ENCODE measurements at places on chromosomes 16 and 17. TPM values are rescaled to one million over a fixed set of nuclear protein-coding genes. Genes with fewer than 3 reads are reported as not detected.
A peak's percentile ranks its signal among the peaks of the same experiment; 100 is the strongest.

Gene HOXB1
- total RNA-seq, result not detected

- no peaks in the 10 kb centered on the region for H3K4me1 ChIP-seq
- no peaks in the 10 kb centered on the region for H3K27me3 ChIP-seq
- no peak for DNase-seq
Measured at GRCh38 chr17:53032861-53033271, 789.9 kb upstream of the KIF2B start.

Gene B4GALNT2
- total RNA-seq, result 0.17 TPM

Gene AATK
- 47.5 TPM for total RNA-seq

Gene ZNF821
- total RNA-seq, result 6.5 TPM

DNA sequence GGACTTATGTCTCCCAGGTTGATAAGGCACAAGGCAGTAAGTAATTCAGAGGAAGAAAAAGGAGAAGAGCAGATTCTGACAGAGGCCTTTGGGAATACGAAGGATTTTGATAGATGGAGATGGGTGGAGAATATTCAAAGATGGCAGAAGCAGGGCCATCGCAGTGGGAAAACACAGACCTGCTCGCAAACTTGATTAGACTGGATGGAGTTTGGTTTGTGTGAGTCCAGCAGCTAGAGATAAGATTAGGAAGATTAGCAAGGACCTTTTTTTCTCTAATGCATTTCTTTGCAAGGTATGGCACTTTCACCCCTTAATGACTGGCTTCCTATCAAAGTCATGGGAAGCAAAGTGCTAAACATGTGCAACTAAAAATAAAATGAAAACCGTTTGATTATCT is 196.7 kb downstream of the FTO start:
- no peak overlapping the region for H3K4me3 ChIP-seq
- no peaks in the 10 kb centered on the region for H3K27me3 ChIP-seq
- no peak overlapping the region for H3K27ac ChIP-seq
- no peaks in the 10 kb centered on the region for H3K36me3 ChIP-seq
- peaks cover 6% of the 10 kb centered on the region for H3K4me1 ChIP-seq

Gene ARL5C
- total RNA-seq, result not detected

- no peaks in the 10 kb centered on the region for H3K27me3 ChIP-seq
- peaks cover 67% of the 10 kb centered on the region for H3K36me3 ChIP-seq
- H3K4me1 ChIP-seq, result peaks cover 79% of the 10 kb centered on the region
- peak overlapping the region; percentile 89 for H3K27ac ChIP-seq
- DNase-seq, result peak; percentile 91
Measured at GRCh38 chr17:64326420-64327054, 63.5 kb upstream of the TEX2 start.

Gene MT3
- total RNA-seq, result not detected

Gene ABCC12
- total RNA-seq, result not detected

DNA sequence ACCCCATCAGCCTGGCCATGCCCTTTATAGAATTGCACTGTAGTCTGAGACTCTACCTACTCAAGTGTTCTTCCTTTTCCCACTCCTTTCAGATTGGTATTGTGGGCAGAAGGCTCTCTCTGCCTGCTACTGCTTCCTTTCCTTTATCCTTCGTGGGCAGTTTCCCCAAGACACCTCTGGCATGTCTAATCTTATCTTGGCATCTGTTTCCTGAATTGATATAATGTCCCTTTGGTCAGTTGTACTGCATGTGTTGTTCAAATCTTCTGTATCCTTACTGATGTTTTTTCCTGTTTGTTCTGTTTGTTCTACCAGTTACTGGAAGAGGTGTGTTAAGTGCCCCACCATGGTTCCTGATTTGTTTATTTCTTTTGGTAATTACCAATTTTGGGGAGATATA is 29.5 kb upstream of the MSI2 start:
- H3K27ac ChIP-seq, result no peak overlapping the region
- no peaks in the 10 kb centered on the region for H3K4me1 ChIP-seq
- DNase-seq, result no peak
- H3K4me3 ChIP-seq, result no peak overlapping the region
- no peaks in the 10 kb centered on the region for H3K27me3 ChIP-seq

DNA sequence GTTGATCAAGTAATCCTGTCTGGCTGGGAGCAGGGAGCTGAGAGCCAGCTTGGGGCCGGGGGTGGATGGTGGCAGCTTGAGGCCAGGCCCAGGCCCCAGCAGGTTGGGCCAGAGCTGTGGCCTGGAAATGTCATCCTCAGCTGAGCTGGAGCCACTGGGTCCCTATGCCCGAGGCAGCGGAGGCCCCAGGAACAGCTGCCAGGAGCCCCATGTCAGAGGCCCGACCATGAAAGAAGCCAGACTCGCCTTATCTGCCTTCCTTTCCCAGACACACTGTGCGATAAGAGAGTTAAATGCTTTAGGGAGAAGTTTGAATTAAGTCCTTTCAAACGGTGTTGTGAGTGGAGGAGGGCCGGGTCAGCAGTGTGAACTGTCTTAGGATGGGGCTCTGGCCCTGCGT is 3.5 kb downstream of the SMTNL2 start:
- no peak for DNase-seq
- H3K36me3 ChIP-seq, result no peaks in the 10 kb centered on the region
- H3K27ac ChIP-seq, result peak overlapping the region; percentile 54
- H3K4me3 ChIP-seq, result no peak overlapping the region
- peaks cover 13% of the 10 kb centered on the region for H3K4me1 ChIP-seq

DNA sequence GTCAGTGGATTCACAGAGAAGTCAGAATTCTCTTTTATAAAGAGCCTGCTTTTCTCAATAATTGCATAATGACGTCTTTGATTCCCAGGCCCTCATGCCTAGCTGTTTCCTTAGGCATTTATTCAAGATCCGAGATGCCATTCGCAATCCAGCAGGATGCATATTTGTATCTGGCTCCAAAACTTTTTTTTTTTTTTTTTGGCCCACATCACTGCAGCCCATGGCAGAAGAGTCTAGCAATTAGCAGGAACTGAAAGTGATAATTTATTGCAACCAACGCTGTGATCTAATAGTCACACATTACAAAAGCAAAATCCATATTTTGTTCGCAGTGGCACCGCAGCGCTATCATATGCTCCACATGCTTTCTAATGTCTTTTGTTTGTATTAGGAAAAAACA is 503.4 kb downstream of the MAF start:
- H3K4me1 ChIP-seq, result no peaks in the 10 kb centered on the region
- no peak overlapping the region for H3K27ac ChIP-seq
- H3K36me3 ChIP-seq, result no peaks in the 10 kb centered on the region
- H3K4me3 ChIP-seq, result no peak overlapping the region
- no peak for DNase-seq

Gene SLC7A6OS
- total RNA-seq, result 9.9 TPM

GRCh38 chr17:44677136-44677535 is 12.4 kb downstream of the CCDC43 start:
- no peak for DNase-seq
- H3K4me3 ChIP-seq, result no peak overlapping the region
- no peaks in the 10 kb centered on the region for H3K27me3 ChIP-seq
- H3K4me1 ChIP-seq, result no peaks in the 10 kb centered on the region
- peaks cover 43% of the 10 kb centered on the region for H3K36me3 ChIP-seq
- H3K27ac ChIP-seq, result no peak overlapping the region

DNA sequence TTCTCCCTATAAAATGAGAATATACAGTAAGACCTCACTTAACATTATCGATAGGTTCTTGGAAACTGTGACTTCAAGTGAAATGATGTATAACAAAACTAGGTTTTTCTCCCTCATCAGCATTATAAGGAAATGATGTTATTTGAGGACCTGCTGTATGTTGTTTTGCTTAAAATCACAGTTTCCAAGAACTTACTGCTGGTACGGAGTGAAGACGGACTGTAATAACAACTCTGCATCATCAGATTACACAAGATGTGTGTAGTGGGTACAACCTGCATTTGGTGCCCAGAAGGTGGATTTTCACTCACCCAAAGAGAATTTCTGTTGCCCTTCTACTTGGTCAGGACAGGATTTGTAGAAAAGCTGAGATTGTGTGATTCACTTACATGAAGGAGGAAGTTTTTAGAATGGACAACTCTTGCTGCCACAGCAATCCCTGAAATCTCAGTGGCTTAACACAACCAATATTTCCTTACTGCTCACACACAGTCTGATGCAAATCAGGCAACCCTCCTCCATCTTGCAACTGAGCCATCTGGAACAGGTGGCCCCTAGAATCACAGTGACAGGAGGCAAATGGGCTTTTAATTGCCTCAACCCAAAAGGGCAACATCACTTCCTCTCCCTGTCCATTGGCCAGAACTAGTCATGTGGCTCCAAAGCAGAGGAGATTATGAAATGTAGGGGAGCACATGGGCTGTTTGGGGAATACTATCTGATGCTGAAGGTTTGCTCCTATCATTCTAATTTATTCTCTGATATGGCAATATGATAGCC is 67.6 kb upstream of the CACNG5 start:
- H3K27ac ChIP-seq, result no peak overlapping the region
- H3K27me3 ChIP-seq, result no peaks in the 10 kb centered on the region
- no peak overlapping the region for H3K4me3 ChIP-seq
- no peak for DNase-seq
- no peaks in the 10 kb centered on the region for H3K36me3 ChIP-seq

DNA sequence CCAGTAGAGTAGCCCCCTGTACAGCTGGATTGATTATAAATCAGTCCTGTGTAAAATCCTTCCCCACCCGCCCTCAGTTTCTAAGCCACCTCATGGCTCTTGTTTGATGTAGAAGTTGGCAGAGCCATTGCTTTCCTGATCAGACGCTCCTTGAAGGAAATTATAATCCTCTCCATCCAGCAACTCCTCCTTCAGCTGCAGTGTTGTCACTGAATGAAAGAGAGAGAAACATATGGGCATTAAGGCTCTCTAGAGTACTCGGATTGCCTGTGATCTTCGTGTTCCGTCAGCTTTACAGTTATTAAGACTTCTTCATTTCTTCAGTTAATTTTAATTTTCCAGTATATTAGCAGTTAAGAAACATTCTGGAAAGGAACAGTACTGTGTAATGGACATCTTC is 14.3 kb downstream of the NME2 start:
- H3K4me3 ChIP-seq, result no peak overlapping the region
- H3K4me1 ChIP-seq, result no peaks in the 10 kb centered on the region
- H3K36me3 ChIP-seq, result peaks cover 50% of the 10 kb centered on the region
- H3K27me3 ChIP-seq, result no peaks in the 10 kb centered on the region
- no peak overlapping the region for H3K27ac ChIP-seq

DNA sequence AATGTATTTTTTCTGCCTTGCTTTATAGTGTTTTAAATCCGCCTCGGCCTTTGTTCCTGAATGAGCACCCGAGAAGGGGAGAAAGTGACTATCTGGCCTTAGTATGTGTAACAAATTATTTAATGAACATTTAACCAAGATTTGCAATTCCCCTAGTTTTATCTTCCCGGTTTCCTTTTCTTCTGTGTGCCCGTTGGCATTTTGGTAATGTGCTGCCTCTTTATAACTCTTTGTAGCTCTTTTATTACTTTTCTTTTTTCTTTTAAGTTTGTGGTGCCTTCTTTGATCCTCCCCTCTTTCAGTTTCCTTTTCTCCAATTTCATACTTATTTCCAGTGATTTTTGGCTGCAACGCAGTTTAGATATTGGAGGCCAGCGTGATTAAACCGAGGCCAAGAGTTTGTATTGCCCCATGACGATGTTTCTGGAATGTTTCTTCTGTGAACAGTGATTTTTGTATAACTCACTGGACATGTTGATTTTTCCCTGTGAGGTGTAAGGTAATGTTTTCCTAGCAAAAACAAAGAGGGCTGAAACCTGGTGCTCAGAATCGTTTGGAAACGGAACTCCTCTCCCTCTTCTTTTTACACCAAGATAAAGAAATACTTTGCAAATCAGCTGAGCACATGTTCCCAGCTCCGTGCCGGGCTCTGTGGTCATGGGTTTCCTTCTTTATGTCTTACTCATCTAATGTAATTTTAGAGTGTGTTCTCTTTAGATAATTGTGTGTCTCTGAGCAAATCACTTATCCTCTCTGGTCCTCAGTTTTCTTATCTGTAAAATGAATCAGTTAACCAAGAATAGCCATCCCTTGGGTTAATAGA is 344.3 kb downstream of the WWOX start:
- no peaks in the 10 kb centered on the region for H3K4me1 ChIP-seq
- H3K36me3 ChIP-seq, result no peaks in the 10 kb centered on the region
- H3K27ac ChIP-seq, result no peak overlapping the region
- no peaks in the 10 kb centered on the region for H3K27me3 ChIP-seq

Gene KAT8
- 144 TPM for total RNA-seq

Gene NOTUM
- total RNA-seq, result 1.5 TPM

Gene CDK10
- total RNA-seq, result 47.7 TPM

DNA sequence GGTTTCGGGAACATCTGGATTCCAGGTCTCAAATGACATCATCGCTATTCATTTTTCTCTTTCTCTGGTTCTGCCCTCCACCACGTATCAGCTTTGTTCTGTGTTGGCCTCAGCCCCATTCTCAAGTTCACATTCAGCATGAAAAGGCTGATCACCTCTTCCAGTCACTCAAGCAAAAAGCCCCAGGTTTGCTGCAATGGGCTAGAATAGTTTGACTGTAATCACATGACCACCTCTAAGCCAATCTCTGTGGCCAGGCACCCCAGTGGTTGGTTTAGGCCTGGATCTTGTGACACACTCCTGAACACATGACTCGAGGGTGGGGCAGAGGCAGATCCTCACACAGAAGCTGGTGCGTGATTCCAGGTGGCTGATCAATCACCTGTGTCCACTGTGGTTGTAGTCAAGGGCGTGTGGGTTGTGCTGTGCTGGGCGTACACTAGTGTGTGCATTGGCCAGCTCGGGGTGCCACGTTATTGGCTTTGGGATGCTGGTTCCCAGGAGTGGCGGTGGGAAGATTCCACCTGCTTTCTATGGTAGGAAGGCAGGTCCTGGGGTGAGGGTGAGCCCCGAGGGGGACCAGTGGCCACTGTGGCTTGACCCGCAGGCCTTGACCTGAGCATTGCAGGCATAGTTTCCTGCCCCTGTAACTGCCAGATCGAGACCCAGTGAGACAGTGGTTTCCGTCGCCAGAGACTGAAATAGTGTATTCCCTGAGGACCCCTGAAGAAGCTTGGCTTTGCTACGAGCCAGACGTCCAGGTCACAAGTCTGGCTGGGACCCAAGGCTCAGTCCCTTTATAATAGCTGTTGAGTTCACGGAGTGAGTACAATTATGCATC is 12.0 kb downstream of the EEF2K start:
- no peaks in the 10 kb centered on the region for H3K36me3 ChIP-seq
- peak overlapping the region; percentile 54 for H3K27ac ChIP-seq
- no peaks in the 10 kb centered on the region for H3K27me3 ChIP-seq
- H3K4me1 ChIP-seq, result peaks cover 9% of the 10 kb centered on the region

DNA sequence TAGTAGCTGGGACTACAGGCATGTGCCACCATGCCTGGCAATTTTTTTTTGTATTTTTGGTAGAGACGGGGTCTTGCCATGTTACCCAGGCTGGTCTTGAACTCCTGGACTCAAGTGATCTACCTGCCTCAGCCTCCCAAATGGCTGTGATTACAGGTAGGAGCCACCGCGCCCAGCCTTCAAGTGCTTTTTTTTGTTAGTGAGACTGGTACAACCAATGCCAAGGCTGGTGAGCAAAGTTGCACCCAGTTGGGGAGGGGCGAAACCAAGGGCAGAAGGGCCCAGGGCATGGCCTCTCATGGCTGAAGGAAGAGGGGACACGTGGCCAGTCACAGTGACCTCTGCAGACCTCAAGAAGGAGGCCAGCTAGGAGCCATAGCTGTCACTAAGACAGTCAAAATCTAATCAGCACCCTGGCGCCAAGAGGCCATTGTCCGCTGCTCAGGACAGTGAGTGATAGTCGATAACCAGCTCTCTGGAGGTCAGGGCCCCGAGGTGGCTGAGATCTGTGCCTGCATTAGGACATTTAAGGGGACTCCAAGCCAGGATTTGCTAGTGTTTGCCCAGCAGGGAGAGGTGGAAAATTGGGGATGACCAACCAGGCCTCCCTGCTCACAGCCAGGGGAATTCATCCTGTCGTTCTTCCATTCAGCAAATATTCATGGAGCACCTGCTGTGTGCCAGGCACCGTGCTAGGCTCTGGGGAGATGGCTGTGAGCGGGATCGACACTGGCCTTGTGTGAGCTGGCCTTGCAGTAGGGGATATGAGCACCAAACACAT is 10.2 kb downstream of the IL4R start:
- H3K36me3 ChIP-seq, result no peaks in the 10 kb centered on the region
- H3K4me3 ChIP-seq, result no peak overlapping the region
- H3K27ac ChIP-seq, result peak overlapping the region; percentile 93
- DNase-seq, result no peak
- peaks cover 98% of the 10 kb centered on the region for H3K4me1 ChIP-seq

Gene RAMP2
- 120 TPM for total RNA-seq
